Stimulated activated CD8-positive, alpha-beta memory T cell treated with anti-CD3 and anti-CD28 coated beads, Interleukin-2, amount 100 ng/mL, for 1 hour (primary cell): ENCODE measurements at places on chromosomes 5 and 9.

DNA sequence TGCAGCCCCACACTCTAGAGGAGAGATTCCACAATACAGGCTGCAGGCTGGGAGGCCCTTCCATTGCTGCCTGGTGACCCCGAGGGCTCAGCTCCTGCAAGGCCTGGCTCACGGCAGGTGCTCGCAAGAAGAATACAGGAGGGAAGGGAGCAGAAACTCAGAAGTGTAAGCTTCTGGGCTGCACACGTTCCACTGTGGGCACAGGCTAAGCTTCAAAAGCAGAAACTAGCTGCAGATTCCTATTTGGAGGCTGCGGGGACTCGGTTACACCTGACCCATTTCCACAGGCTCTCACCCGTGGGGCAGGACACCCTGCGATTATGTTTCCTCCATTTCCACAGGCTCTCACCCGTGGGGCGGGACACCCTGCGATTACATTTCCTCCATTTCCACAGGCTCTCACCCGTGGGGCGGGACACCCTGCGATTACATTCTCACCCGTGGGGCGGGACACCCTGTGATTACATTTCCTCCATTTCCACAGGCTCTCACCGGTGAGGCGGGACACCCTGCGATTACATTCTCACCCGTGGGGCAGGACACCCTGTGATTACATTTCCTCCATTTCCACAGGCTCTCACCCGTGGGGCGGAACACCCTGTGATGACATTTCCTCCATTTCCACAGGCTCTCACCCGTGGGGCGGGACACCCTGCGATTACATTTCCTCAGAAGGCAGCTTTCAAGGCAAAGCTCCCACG lies 10.3 kb downstream of the LPCAT1 start:
- DNase-seq: no peak

- no peak for DNase-seq
Measured at GRCh38 chr5:76820526-76820890, 1.7 kb downstream of the F2RL1 start.

- no peak for DNase-seq
Measured at GRCh38 chr5:101390151-101390908, 487.2 kb upstream of the ST8SIA4 start.

- no peak for DNase-seq
Measured at GRCh38 chr5:16763211-16763610, 146.4 kb upstream of the RETREG1 start.

DNA sequence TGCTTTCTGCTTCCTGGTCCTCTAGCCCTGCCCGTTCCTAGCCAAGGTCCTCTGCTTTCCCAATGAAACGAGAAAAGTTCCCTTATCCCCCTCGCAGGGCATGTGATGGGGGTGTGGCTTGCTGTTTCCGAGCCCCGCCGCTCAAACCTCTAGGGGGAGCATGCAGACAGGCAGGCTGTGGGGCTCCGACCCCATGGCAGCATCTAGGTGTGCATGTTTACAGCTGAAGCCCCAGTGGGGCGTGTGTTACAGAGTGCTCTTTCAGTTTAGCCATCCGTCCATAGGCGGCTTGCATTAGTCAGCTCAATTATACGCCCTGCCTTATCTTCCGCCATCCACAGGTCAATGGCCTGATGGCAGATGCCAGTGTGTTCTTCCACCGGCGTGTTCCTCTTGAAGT lies 48.3 kb upstream of the SPATA31E1 start:
- no peak for DNase-seq

- no peak for DNase-seq
Measured at GRCh38 chr5:51398875-51399642, 15.8 kb downstream of the ISL1 start.

DNA sequence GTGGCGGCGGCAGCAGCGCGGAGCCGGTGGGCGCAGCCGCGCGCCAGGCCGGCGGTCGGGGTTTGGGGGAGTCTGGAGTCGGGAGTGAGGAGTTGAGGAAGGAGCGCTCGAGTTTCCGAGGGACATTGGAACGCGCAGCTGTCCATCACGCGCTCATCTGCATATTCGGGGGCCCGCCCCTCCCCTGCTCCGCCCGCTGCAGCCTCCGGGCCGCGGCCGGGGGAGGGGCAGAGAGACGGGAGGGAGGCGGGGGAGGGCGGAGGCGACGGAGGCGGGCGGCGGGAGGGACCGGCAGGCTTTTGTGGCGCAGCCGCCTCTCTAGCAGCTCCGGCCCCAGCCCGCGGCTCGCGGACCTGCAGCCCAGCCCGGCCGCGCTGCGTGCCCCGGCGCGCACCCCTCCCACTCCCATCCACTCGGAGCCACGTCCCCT lies at the start of gene IRX2:
Gene IRX2, minus strand, starts transcription at position 86 of the 430 bp plus-strand sequence. CDS start 264 bp downstream, outside the sequence.
- no peak for DNase-seq

- DNase-seq: no peak
Measured at GRCh38 chr9:101387871-101388506, 3.2 kb upstream of the BAAT start.

- peak; percentile 34 for DNase-seq
Measured at GRCh38 chr5:170434966-170435605, 45.9 kb upstream of the KCNMB1 start.

DNA sequence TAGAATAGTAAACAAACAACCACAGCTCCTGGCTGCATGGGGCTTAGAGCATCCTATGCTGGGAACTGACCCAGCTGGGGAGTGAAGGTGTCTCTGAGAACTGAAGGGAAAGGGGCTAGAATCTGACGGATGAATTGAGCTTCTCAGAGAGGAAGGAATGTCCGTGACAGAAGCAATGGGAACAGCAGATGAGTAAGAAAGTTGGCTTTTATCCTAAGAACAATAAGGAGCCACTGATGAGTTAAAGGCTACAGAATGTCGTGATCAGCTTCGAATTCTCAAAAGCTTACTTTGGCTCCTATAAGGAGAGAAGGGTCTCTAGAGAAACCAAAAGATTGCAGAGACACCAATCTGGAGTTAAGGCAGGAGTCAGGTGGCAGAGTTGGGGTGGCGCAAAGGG lies 52.6 kb downstream of the EBF1 start:
- DNase-seq: no peak

DNA sequence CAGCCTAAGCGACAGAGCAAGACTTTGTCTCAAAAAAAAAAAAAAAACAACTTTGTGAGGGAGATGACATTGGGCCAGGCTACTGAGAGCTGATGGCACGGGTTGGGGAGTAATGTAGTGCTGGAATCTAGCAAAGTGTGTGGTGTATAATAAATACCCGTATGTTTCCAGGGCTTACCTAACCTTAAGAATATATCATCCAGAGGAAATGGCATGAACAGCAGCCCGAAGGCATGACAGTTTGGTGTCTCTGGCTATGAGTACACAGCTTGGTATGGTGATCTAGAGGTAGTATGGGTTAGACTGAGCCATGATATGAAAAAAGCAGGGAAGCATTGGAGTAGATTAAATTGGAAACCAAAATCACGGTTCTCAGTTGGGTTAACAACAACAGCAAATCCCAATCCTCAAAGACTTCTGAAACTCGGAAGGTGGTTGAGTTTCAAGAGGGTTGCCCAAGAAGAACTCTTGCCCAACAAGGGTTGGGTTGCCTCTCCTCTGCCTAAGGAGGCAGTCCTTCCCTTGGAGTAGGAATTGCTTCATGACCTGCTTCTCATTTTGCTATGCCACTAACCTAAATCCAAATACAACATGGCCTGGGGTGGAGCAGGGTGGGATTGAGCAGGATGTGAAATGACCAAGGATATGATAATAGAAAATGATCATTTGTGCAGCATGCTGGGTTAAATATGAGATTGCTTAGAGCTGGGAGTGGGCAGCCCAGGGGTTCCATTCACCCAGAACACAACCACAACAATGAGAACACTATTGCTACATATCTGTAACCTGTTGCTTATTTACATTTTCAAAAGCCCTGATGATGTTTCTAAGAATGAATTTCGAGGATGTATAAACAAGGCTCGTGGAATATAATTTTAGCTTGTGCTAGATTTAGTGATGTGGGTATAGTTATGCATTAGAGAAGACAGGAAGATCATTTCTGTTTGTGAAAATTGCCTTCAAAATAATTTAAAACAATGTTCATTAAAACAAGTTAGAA lies 64.6 kb upstream of the ZFR start:
- DNase-seq: no peak

GRCh38 chr5:17966640-17967402 lies 332.6 kb downstream of the TAF11L14 start:
- DNase-seq: no peak

DNA sequence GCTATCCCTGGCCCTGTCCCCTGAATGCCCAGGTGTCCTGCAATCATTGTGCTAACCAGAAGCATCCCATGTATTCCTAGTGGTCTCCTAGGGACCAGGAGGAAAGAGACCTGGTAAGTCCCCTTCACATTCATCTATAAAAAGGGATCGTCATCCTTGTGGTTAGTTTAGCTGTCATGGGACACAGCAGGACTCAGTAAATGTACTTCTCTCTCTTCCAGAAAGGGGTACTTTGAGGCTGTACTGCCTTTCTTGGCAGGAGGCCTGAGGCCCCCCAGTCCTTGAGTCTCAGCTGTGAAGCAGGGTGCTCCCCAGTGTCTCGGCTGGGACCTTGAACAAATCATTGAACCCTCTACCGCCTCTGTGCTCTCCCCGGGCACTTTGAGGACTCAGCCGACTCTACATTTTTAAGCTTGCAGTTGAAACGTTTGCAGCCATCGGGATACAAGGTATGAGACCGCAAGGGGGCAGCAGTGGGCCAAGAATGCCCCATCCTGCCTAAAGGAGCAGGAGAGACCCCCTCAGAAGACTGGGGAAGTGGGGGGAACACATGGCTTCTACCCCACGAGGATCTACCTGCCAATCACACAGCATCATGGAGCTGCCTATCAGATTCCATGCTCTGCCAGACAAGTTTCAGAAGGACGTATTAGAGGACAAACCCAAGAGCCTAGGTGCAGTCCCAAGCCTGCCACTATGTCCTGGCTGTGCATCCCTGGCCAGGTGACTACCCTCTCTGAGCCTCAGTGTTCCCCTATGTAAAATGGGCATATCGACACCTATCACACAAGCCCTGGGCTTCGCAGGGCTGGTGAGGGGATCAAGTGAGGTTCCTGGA lies 2.4 kb upstream of the PHYKPL start:
- DNase-seq: peak; percentile 62

GRCh38 chr9:87810679-87811178 lies 71.9 kb upstream of the SPATA31E1 start:
- no peak for DNase-seq

- DNase-seq: no peak
Measured at GRCh38 chr5:151384106-151384505, 36.7 kb upstream of the SLC36A2 start.

DNA sequence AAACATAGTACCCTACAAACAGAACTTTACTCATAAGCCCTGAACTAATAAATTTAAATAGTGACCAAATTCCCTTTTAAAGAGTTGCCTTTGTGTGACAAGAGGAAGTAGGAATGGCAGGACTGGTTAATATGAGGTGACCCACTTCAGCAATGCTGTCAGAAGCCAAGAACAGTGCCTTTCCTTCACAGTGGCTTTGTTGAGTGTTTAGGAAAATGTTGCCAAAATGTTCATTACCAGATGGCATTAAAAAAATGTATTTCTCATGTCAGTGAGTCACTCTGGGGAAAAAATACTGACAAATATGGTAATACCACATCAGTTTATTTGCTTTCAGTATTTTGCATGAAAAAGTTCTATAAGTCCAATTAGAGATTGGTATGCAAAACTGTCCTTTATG lies 103.3 kb downstream of the DIRAS2 start:
- no peak for DNase-seq

- no peak for DNase-seq
Measured at GRCh38 chr5:10264604-10265003, 14.5 kb downstream of the CCT5 start.
